ENCODE measurements at places on chromosomes 13 and 19.
A peak's percentile ranks its signal among the peaks of the same experiment; 100 is the strongest.

GRCh38 chr13:112686364-112686763 lies 3.5 kb upstream of the ATP11A start:
- DNase-seq: no peak

DNA sequence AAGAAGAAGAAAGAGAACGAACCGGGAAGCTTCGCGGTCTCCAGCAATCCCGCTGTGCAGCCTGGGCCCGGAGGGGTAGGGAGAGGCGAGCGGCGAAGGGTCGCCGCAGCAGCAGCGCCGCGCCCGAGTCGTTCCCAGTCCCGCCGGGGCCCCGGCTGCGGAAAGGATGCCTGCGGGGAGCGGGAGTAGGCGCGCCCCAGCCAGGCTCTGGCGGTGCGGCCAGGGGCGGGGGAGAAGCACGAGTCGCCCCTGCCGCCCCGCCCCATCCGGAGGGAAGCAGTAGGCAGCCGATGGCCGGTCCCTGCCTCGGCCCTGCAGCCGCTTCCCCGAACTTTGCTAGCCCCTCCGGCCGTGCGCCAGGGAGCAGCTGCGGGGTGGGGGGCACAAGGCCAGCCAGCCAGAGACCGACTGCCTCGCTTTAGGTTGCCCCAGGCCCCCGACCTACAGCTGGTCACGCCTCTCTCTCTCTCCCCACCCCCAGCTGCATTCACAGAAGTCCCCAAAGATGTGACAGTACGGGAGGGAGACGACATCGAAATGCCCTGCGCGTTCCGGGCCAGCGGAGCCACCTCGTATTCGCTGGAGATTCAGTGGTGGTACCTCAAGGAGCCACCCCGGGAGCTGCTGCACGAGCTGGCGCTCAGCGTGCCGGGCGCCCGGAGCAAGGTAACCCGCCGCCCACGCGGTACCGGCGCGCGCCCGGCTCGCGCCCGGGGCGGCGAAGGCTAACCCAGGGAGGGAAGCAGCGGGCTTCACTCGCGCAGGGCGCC lies 1.1 kb downstream of the VSTM2B start:
- DNase-seq: no peak

DNA sequence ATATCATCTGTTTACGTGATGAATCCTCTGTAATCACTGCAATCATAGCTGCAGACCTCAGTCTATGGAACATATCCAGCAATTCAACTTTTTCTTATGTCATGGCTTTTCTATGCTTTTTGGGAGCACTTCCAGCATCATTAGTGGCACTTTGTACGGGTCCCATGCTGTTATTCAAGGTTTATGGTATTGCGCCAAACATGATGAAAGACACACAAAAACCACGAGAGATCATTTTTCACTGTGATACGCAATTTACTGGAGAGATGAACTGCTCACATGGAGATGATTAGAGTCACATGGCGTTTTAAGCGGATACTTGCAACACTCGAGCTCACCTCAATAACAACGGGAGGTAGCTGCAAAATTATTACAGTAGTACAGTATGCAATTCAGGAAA lies 2101.7 kb upstream of the PCDH20 start:
- DNase-seq: no peak

DNA sequence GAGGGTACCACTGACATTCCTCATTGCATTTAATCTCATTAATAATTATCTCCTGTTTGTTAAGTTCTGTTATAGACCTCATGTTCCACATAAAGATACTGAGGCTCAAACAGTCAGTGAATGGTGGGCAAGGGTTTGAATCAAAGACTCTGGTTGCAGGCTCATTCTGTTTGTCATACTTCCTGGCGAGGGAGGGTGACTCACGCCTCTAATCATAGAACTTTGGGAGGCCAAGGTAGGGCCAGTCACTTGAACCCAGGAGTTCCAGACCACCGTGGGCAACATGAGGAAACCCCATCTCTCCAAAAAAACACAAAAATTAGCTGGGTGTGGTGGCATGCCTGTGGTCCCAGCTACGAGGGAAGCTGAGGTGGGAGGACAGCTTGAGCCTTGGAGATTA lies 220.7 kb upstream of the MIR17HG start:
- peak; percentile 6 for DNase-seq

DNA sequence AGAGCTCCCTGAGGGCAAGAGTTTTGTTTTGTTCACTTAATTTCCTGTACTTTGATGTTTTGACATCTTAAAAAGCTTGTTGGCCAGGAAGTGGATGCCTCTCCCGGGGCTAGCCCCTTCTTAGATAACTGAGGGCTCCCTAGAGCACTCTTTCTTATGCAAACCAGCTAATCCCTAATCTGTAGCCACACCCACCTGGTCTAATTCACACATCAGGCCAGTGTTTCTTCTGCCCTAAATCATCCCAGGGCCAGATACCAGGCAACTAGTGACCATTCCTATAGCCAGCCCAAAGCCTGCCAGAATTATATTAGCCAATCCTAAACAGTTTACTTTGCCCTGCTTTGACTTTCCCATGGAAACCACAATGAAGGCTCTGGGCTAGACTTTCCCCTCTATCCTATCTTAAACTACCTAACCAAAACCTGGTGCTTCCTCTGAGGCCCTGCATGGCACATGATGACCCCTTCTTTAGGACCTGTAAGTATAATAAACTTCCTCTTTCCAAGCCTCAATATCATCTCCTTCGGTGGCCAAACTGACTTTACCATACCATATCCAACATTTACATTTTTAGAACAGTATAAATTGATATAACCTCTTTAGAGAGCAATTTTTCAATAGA lies 24.8 kb downstream of the WBP4 start:
- DNase-seq: no peak

- DNase-seq: no peak
Measured at GRCh38 chr13:42021851-42022250, 26.6 kb upstream of the DGKH start.

DNA sequence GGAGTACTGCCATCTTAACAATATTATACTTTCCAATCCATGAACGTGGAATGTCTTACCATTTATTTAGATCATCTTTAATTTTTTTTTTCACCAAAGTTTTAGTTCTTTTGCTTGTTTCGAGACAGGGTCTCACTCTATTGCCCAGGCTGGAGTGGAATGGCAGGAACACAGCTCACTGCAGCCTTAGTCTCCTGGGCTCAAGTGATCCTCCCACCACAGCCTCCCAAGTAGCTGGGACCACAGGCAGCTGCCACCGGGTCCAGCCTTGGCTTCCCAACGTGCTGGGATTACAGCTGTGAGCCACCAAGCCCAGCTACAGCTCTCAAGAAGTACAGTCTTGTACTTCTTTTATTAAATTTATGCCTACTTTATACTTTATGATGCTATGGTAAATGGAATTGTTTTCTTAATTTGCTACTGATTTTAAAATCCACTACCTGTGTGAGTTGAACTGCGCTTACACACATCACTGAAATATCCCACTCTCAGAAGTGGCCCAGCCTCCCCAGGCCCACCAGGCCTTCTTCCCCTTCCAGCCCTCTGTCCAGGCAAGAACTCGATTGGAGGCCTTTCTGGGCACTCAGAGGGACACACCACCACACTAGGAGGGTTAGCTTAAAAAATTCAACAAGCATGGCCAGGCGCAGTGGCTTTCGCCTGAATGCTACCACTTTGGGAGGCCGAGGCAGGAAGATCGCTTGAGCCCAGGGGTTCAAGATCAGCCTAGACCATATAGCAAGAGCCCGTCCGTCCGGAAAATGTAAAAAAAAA lies 1.0 kb upstream of the PGLS start:
- DNase-seq: peak; percentile 36

Data from mesenchymal stem cell (in vitro differentiated cells and primary cell).